ENCODE measurements at places on chromosomes 7 and 10. TPM values are rescaled to one million over a fixed set of nuclear protein-coding genes. Genes with fewer than 3 reads are reported as not detected.

DNA sequence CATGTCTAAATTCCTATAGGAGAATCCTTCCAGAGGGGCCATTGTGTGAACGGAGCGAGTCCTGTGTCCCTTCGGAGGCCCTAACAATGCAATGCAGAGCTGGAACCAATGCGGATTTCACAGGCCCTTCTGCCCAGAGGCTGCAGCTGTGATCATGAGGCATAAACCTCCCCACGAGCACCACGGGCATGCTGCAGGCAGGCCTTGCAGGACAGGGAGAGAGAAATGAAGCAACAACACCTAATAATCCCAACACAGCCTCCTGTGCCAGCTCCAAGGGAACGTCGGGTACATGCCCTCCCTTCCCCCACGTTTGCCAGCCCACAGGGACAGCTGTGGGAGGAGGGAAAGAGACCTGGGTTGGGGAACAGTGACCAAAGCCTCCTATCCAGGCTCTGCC is 74.4 kb downstream of the TNS3 start:
- no peak for DNase-seq

DNA sequence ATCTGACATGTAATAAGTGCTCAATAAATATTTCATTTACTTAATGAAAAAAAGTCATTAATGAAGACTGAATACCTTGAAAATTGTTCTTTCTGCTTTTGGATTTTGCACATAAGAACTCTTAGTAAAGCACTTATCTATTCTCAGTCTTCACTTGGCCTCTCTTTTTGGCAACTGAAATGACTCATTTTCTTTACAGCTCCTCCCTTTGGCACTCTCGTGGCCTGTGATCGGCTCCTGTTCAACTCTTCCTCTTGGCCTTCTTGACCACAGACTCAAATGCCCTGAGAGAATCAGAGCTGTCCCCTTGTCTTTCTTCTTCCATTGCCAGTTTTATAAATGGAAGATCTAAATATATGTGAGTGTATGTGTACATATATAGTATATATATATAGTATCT is 54.2 kb downstream of the FOXP2 start:
- no peak for DNase-seq

GRCh38 chr10:69883310-69884023 is 81.8 kb downstream of the COL13A1 start:
- no peak for DNase-seq

DNA sequence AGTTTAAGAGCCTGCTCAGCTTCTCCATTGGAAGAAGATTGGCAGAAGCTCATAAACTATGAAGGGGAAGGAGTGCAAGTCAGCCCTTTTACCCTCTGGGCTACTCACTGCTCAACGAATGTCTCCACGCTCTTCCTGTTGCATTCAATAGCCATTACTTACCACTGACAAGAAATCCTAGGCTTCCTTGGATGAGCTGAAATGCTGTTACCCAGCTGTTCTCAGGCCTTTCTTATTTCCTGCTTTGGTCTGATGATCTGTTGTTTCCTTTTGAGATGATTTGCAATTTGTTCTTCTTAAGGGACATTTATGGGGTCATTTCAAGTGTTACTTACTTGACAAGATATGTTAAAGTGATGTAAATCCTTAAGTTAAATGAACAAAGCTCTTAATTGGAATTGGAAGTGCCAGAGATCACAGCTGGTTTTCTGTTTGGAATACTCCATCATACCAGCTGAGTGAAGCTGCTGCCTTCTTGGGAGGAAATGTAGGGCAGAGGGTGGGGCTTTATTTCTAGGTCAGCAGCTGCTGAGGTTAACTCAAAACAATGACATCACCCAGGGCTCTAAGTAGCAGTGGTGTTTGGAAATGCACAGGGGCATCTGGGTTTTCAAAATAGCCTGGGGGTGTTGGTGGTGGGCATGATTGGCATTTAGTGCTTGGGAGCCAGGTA is 170.0 kb downstream of the PRKCQ start:
- peak; percentile 50 for DNase-seq

DNA sequence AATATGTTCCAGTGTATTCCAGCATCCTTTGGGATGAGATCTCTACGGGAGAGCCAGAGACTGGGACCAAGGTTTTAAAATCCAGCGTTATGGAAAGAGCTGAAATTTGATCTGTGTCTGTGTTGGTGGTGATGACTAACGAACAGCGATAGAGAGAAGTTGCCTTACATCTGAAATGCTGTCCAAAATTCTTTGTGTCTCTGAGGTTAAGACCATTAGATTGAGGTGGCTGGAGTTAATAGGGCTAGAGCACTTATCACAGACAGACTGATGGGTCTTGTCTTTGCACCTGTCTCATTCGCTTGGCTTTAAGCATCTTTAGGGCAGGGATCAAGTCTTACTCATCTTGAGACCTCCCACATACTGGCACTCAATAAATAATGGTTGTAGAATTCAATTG is 41.0 kb upstream of the RAPGEF5 start:
- DNase-seq, result no peak

- DNase-seq, result no peak
Observed at GRCh38 chr10:98971464-98971863, 264.2 kb downstream of the HPSE2 start.

GRCh38 chr7:111668711-111669110 is 106.4 kb upstream of the IMMP2L start:
- no peak for DNase-seq

DNA sequence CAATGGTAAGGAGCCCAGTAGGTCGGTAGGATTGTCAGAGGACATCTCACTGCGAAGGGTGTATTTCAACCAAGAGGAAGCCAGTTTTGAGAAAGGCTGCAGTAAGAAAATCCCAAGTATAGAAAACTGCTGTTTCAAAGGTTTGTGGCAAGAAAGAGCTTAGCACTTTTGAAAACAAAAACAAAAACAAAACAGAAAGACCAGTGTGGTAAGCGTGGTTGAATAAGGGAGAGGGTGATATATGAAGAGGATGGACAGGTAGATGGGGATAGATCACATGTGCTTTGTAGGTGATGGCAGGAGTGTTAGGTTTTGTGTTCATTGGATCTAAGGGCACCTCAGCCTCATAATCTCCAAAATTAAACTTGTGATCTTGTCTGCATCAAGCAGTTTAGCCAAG is 141.6 kb upstream of the WNT16 start:
- no peak for DNase-seq

GRCh38 chr10:76302481-76302880 is 871.1 kb downstream of the LRMDA start:
- no peak for DNase-seq

GRCh38 chr10:101031796-101032636 is 982 bp downstream of the SFXN3 start:
- peak; percentile 71 for DNase-seq

GRCh38 chr7:50588937-50589336 is 23.7 kb upstream of the DDC start:
- DNase-seq, result no peak

DNA sequence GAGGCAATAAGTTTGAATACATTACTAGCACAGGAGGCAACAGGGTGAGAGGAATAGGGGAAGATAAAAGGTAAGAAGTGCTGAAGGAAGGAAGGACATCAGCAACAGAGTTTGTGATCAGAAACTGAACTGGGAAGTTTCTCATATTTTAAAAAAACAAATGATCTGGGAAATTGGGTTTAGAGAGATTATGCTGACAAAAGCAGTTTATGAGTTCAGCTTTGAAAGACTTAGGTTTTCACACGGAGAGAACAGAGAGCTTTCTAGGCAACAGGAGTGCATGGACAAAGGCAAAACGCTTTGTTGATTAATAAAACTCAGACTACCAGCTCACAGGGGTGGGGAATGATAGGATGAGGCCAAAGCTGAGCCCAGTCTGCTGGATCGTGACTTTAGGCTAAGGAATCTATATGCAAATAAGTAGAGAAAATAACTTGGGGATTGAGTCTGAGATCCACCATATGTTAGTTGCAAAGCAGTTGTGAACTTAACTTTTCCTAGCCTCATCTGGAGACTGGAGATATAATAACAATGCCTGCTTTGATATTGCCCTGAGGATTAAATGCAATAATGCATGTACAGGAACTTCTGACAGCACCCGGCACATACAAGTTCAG is 4.2 kb downstream of the OSBPL3 start:
- no peak for DNase-seq

GRCh38 chr10:87920538-87920937 is 57.1 kb downstream of the PTEN start:
- no peak for DNase-seq

DNA sequence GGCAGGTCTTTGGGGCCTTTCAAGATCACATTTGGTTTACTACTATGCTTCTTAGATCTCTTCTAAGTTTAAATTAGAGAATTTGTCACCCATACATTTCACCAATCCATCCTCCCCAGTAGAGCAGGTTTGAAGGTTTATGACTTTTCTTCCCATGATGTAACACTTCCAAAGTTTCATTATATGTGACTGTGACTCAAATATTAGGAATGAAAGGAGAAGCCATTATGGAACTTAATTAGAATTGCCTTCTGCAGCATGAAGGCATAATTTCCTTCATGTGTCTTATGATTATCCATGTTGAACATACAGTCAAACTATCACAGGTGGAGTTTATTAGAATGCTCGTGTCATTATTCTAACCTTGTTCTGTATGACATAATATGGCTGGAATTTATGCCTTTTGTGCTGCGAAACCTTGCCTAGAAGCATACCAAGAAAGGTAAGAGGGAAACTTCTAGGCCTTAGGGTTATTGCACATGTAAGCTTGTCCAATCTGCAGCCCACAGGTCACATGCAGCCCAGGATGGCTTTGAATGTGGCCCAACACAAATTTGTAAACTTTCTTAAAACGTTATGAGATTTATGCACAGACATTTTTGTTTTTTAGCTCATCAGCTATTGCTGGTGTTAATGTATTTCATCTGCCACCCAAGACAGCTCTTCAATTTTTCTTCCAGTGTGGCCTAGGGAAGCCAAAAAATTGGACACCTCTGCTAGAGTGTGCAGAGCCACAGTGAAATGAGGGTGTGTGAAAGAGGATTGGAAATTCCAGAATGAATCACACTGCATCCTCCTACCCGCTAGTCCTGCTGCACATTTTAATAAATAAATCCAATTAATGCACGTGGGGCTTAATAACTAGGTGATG is 133.6 kb downstream of the TMEM26 start:
- no peak for DNase-seq

GDF10 gene
- total RNA-seq, result 0.27 TPM

UBTD1 gene
- 1.8 TPM for total RNA-seq

ATP6V0E2 gene
- total RNA-seq, result 51.2 TPM

AFAP1L2 gene
- 4.1 TPM for total RNA-seq

PLPP4 gene
- not detected for total RNA-seq

PRLHR gene
- not detected for total RNA-seq

All from activated T-helper 1 cell treated with anti-CD3 and anti-CD28 coated beads, Interleukin-12 subunit alpha, Interleukin-12 subunit beta, Interleukin-2, Interleukin-4 antibody, amounts not matched to agents 30 ng/mL and 10 ng/mL and 1 ng/mL, durations not matched to agents 14 hours and 24 hours and 36 hours (primary cell).